ENCODE measurements at places on chromosomes 7 and 10.
A peak's percentile ranks its signal among the peaks of the same experiment; 100 is the strongest.

- DNase-seq = no peak
Observed at GRCh38 chr7:155224116-155224811, 73.4 kb upstream of the INSIG1 start.

- no peak for DNase-seq
Observed at GRCh38 chr7:26311798-26312197, 20.1 kb downstream of the SNX10 start.

DNA sequence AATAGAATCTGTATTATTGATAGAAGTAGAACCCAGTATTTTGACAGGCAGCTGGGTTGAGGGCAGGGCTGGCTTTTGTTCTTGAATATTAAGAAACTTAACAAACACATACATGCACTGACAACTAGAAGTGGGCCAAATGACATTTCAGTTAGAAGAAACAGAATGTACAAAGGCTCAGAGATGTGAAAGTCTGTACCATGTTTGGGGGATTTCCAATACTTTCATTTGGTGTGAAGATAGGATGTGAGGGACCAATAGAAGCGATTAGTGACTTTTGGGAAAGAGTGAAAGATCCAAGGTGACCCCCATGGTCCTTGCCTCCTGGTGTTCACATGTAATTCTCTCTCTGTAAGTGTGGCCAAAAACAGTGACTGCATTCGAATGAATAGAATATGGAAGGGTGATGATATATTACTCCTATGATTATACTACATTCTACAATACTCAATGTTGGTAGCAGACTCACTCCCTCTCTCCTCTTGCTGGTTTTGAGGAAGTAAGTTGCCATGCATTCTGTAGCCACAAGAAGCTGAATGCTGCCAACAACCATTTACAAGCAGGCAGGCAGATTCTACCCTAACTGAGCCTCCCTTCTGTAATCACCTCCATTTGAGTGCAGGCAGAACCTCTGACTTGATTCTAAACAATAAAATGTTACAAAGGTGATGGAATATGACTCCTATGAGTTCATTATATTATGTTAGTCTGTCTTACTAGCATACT lies 151.4 kb downstream of the TMEM168 start:
- no peak for DNase-seq

GRCh38 chr7:91344911-91345310 lies 80.7 kb downstream of the FZD1 start:
- no peak for DNase-seq

- no peak for DNase-seq
Observed at GRCh38 chr10:75208181-75208580, 2.4 kb upstream of the VDAC2 start.

- no peak for DNase-seq
Observed at GRCh38 chr10:125629758-125630376, 53.1 kb downstream of the TEX36 start.

DNA sequence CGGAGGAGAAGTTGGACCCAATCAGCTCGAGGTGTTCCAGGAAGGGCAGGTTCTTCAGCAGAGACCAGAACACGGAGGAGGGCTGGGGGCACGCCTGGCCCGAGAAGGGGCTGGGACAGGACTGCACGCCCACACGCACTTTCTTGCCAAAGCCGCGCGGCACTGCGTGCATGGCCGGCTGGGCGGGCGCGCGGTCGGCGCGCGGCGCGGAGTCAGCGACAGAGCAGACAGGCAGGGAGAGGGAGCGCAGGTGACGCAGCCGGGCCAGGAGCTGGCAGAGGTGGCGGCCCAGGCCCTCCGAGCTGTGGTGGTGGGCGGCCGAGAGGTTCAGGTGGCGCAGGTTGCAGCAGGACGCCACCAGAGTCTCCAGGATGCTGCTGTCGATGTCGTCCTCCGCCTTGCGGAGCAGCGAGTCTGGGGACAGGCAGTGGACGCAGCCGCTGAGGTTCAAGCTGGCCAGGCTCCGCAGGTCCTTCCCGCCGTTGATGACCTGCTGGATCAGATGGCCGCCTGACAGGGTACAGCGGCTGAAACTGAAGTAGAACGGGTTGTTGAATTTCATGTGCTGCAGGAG lies 77.2 kb upstream of the TNRC18 start:
- no peak for DNase-seq

DNA sequence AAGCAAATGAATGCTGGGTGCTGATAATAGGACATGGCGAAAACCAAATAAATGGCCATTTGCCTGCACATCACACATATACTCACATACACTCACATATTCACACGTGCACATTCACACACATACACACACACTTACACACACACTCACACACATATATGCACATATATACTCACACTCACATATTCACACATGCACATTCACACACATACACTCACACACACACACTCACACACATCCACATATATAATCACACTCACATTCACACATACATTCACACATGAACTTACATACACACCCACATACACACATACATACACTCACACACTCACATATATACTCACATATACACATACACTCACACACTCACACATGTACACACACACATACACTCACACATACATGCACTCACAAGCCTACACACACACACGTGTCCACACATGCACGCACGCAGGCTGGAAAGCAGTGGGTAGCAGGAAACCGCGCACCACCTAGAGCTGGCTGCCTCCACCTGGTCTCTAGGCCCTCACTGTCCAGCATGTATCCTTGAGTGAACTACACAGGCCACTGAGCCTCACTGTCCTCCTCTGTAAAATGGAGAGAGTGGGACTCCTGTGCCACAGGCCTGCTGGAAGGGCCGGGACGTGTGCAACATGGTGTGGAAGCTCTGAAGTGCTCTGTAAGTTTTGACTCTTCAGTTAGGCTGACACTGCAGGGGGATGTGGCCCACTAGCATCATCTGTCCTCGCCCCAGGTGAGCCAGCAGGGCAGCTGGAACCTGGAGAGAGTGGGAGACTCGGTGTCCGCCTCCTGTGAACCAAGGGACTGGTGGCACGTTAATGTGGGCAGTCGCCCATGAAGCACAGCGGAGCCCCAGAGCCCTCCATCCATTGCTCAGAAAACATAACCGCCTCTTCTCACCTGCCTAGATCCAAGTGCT lies 14.9 kb downstream of the TMEM72 start:
- DNase-seq = no peak

DNA sequence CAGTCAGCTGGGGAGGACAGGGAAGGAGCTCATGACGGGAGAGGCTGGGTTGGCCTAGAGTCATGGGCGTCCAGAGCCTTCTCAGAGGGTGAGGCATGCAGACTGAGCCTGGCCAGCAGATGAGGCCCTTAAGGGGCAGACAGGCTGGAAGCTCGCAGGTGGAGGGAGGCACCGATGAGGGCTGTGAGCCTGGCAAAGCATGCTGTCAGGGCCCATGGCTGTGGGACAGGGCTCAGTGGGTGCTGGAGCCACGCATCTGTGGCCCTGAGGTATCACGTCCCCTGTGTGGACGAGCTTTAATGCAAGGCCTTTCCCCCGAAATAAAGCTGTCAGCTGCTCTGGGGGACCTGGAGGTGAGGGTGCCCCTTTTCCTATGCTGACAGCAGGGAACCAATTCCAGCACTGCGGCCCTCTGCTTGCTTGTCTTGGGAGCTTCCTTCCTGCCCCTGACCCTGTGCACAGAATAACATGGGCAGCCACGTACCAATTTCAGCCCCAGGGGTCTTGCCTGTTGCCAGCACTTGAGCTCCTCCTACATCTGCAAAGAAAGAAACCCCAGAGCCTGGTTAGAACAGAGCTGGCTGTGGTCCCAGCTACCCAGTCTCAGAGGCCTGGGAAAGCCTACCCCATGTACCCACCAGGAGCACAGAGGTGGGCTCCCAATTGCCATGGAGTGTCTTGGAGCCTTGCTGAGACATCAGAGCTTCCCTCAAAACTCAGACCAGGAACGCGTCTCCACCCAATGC lies 20.6 kb downstream of the TMEM273 start:
- DNase-seq = no peak

DNA sequence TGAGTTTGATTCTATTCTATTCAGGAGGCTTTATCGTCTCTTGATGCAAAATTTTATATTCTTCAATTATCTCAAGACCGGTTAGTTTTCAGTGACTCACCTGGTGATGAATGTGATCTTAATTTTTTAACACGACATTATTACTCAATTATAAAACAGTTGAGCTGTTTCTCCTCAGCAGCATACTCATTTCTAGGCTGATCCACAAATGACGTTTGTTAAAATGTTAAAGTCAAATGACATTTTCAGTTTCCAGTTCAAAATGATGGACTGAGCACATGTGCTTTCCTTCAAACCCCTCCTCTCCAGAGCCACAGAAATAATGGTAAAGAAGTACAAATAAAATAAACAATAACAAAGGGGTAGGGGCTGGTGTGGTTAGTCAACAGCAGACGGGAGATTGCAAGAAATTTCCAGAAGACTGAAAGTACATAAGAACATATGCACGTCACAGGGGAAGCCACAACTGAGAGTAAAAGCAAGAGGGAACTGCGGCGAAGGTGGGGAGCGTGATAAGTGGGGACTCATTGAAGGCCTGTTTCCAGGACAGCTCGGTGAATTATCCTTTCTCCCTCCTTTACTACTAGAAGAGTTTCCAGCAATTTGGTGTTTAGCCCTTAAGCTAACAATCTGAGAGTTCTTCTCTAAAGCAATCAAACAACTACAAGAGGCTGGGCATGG lies 10.9 kb downstream of the MACROH2A2 start:
- DNase-seq = no peak

- DNase-seq = peak; percentile 24
Observed at GRCh38 chr7:6637544-6638229, 569 bp downstream of the ZNF316 start.

DNA sequence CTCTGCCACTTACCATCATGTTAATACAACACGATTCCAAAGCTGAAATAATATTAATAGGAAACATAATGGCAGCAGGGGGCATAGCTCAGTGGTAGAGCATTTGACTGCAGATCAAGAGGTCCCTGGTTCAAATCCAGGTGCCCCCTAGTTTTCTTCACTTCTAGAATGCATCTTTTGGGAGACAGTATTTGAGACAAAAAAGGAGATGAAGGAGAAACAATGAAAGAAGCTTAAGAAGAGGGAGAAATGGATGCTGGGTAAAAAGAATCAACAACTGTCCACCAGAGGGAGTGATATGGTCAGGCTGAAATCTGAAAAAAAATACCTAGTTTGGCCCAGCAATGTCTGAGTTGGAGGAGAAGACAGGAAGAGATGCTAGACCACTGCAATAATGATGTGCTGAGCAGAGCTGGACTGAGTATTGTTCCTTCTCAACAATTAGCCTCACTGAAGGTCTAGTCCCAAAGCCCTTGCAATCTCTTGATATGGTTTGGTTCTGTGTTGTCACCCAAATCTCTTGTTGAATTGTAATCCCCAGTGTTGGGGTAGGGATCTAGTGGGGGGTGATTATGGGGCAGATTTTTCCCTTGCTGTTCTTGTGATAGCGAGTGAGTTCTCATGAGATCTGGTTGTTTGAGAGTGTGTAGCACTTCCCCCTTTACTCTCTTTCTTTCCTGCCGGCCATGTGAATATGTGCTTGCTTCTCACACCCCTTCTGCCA lies 48.3 kb downstream of the ZNF783 start:
- peak; percentile 26 for DNase-seq

DNA sequence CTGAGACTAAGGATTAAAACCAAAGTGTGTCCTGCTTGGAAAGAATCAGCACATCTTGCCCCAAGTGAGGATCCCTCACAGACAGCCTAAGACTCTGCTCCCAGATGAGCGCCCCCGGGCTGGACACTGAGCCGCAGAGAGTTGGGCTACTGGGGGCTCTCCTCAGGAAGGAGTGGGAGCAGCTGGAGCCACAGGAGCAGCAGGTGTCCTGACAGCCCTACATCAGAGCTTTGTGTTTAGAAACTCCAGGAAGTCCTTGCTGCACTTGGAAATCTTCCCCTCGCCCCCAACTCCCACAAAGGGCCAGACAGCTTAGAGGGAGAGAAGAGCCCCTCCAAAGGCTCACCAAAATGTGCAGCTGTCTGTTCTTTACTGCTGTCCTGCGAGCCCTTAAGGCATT lies 172.2 kb downstream of the HERPUD2 start:
- DNase-seq = no peak

- no peak for DNase-seq
Observed at GRCh38 chr7:18655506-18655905, 160.0 kb downstream of the HDAC9 start.

DNA sequence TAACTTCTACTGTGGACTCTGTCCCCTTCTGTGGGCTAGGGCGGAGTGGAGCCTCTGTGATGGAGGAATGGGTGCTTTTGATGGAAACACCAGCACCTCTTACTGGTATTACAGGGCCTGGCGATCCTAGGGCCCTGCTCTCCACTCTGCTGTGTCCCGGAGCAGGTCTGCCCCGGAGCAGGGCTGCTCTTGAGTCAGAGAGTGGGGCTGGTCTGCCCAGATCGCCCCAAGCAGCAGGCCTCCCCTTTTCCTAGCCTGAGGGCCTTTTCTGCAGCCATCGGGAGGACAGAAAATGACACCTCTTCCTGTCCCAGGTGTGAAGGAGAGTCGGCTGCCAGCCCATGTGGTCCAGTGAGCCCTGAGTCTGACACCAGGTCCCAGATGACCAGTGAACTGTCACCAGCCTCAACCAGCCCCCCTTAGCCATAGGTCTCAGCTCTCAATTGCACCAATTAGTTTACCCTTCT lies 1.4 kb downstream of the ZNF282 start:
- peak; percentile 11 for DNase-seq

GRCh38 chr7:132959891-132960290 lies 122.0 kb downstream of the CHCHD3 start:
- DNase-seq = no peak

DNA sequence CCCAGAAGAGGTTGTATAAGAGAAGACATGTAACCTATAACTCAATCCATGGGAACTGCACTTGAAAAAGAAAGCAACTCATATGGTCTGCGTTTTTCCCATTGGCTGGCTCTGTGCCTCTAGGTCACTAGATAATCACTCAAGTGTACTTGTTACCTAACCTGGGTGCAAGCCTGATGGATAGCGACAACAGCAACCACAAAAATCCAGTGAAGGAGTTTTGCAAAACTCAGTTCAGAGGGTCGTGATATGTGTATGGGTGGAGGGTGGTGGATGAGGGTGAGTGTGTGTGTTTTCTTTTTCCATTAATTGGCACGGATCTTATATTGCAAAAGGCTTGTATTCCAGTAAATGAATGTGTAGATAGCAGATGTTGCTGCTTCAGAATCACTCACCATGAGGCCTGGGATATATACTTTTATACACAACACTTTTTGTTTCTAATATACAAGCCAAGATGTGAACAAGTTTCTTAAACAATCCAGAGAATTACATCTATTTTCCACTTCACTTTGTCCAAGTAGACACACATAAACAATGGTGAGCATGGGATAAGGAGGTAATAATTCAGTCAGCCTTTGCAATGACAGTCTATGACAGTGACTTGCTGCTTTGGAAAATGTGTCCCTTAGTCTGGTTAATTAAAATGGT lies 286.9 kb upstream of the DKK1 start:
- DNase-seq = no peak

DNA sequence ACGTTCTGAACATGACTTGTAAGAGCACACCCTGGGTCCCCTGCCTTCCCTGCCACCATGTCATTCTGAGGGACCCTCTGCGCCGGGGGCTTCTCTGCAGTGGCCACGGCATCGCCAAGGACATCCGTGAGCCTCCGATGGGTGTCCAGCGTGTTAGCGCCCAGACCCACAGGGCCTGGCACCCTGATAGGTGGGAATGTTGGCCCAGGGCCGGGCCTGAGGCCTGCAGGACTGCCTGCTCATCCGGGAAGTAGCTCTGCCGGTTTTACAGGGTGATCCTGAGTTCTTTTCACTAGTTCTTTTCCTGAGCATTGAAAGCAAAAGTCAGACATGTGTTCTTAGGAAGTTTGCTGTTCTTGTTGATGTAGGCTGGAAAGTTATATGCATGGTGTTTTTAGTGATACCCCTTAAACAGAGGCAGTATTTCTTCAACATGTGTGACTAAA lies 54.5 kb downstream of the WDR37 start:
- DNase-seq = no peak

- no peak for DNase-seq
Observed at GRCh38 chr7:100929808-100930174, 19.5 kb upstream of the MUC3A start.
